ENCODE measurements at places on chromosomes 3 and 15. TPM values are rescaled to one million over a fixed set of nuclear protein-coding genes. Genes with fewer than 3 reads are reported as not detected.

DNA sequence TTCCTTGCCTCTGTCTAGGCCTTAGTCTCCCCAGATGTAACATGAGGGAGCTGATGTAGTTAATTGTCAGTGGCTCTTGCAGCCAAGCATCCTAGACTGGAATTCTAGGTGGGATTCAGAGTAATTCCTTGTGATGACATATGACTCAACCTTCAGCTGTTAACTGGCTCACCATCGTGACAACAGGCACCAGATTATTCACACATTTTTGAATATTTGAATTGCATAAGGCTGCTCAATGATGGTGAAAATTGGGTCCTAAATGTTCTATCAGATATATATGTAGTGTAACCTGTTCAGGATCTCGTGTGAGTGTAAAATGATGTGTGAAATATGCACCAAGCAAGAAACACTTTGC is 405.1 kb downstream of the LPP start:
- no peaks in the 10 kb centered on the region for H3K27me3 ChIP-seq
- no peak overlapping the region for H3K4me3 ChIP-seq
- H3K4me1 ChIP-seq: no peaks in the 10 kb centered on the region
- H3K27ac ChIP-seq: no peak overlapping the region

DNA sequence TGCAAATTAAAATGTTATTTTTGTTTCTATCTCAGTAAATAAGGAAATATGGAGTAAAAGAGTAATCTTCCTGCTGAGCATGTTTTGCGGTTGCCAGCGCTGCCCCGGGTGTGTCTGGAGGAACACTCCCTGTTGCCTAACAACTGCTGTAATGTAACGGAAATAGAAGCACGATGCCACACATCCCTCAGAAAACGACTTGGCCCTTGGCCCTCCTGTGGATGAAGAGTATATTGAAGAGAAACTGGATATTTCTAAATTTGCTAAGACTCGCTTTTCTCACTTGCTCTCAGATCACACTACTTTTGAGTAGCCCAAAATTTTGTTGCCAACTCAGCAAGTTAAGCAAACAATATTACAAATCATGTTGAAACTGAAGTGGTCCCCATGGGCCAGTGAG is 18.9 kb downstream of the CX3CR1 start:
- no peaks in the 10 kb centered on the region for H3K36me3 ChIP-seq
- no peak overlapping the region for H3K4me3 ChIP-seq
- peak; percentile 41 for DNase-seq

DNA sequence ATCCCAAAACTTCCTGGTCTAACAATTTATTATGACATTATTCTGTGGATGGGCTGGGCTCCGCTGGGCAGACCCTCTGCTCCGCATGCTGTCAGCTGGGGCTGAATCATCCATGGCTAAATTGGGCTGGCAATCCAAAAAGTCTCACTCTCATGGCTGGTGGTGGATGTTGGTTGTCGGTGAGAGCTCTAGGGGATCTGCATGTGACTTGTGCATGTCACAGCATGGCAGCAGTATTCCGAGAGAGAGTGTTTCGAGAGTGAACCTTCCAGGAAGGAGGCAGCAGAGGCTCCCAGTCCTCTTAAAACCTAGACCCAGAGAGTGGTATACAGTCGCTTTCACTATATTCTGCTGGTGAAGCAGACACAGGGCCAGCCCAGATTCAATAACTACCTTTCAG is 9.9 kb downstream of the RARB start:
- no peaks in the 10 kb centered on the region for H3K4me1 ChIP-seq
- H3K27ac ChIP-seq: no peak overlapping the region
- DNase-seq: no peak
- H3K4me3 ChIP-seq: no peak overlapping the region

DNA sequence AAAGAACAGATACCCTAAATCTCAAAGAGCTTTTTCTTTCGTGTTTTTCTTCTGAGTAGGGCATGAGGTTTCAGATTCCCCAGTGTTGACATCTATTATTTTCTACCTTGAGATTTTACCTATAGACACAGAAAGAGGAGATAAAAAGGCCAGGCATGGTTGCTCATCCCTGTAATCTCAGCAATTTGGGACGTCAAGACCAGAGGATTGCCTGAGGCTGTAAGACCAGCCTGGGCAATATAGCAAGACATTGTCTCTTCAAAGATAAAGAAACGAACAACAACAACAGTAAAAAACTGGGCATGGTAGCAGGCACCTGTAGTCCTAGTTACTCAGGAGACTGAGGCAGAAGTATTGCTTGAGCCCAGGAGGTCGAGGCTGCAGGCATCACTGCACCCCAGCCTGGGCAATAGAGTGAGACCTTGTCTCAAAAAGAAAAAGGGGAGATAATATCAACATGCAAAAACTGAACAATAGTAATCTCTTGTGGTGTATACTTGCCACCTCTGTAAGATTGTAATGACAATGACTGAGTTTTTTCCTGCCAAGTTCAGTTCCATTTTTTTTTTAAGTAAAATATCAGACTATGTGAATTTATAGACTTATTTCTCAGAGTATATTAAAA is 71.3 kb downstream of the MBNL1 start:
- no peak overlapping the region for H3K4me3 ChIP-seq
- no peak overlapping the region for H3K27ac ChIP-seq
- peaks cover 11% of the 10 kb centered on the region for H3K36me3 ChIP-seq

DNA sequence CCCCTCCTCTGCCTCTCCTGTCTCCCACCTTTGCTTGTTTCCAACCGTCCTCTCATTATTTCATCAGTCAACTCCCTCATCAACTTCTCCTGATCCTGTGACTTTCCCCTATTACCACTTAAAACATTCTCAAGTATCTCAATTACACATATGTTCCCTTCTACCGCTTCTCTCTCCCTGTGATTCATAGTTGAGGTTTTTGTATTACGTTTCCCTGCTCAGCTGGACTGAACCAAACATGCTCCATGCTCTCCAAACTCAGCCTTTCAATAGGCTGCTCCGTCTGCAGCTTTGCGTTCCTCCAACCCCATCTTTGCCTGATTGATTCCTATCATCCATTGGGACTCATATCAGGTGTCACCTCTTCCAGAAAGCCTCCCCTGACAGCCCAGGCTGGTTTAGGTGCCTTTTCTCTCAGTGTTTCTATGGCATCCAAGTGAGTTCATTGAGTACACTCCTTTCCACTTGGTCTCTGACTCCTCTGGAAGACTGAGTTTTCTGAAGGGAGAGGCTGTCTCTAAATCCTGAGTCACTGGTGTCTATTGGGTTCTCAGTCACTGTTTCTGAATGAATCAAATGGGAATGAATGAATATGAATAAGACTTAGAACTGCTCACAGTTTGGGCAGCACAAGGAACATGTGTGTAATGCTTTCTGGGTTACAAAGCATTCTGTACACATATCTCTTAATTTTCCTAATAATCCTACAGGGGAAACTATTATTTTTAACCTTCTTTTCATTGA is 56.4 kb downstream of the PLD1 start:
- H3K36me3 ChIP-seq: no peaks in the 10 kb centered on the region
- no peaks in the 10 kb centered on the region for H3K27me3 ChIP-seq
- H3K4me3 ChIP-seq: peak overlapping the region; percentile 37
- H3K4me1 ChIP-seq: peaks cover 42% of the 10 kb centered on the region
- H3K27ac ChIP-seq: peak overlapping the region; percentile 97

- no peaks in the 10 kb centered on the region for H3K36me3 ChIP-seq
- peak overlapping the region; percentile 10 for H3K27ac ChIP-seq
- peaks cover 27% of the 10 kb centered on the region for H3K4me1 ChIP-seq
- no peak overlapping the region for H3K4me3 ChIP-seq
Measured at GRCh38 chr3:112734171-112734570, 93.2 kb upstream of the CCDC80 start.

- no peaks in the 10 kb centered on the region for H3K4me1 ChIP-seq
- H3K36me3 ChIP-seq: no peaks in the 10 kb centered on the region
- H3K27ac ChIP-seq: no peak overlapping the region
- H3K4me3 ChIP-seq: no peak overlapping the region
- no peak for DNase-seq
- H3K27me3 ChIP-seq: no peaks in the 10 kb centered on the region
Measured at GRCh38 chr3:99599894-99600293, 38.5 kb upstream of the COL8A1 start.

- DNase-seq: no peak
- H3K27me3 ChIP-seq: no peaks in the 10 kb centered on the region
- no peaks in the 10 kb centered on the region for H3K36me3 ChIP-seq
- H3K4me1 ChIP-seq: no peaks in the 10 kb centered on the region
Measured at GRCh38 chr15:26070095-26070532, 207.0 kb upstream of the ATP10A start.

DNA sequence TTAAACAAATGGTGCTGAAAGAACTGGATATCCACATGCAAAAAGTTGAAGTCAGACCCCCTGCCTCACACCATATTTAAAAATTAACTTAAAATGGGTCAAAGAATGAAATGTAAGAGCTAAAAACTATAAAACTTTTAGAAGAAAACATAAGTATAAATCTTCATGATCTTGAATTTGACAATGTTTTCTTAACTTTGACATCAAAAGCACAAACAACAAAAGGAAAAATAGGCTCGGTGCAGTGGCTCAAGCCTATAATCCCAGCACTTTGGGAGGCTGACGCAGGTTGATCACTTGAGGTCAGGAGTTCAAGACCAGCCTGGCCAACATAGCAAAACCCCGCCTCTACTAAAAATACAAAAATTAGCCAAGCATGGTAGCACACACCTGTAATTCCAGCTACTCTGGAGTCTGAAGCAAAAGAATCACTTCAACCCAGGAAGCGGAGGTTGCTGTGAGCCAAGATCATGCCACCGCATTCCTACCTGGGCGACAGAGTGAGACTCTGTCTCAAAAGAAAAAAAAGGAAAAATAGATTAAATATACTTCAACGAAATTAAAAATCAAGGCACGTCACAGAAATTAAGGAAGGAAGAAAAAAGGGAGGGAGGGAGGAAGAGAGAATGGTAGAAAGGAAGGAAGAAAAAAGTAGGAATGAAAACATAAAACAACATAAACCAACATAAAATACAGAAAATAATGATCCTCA is 1.5 kb downstream of the RAB27A start:
- peaks cover 4% of the 10 kb centered on the region for H3K4me1 ChIP-seq
- H3K27me3 ChIP-seq: no peaks in the 10 kb centered on the region
- H3K4me3 ChIP-seq: no peak overlapping the region
- no peak for DNase-seq
- H3K36me3 ChIP-seq: no peaks in the 10 kb centered on the region

DNA sequence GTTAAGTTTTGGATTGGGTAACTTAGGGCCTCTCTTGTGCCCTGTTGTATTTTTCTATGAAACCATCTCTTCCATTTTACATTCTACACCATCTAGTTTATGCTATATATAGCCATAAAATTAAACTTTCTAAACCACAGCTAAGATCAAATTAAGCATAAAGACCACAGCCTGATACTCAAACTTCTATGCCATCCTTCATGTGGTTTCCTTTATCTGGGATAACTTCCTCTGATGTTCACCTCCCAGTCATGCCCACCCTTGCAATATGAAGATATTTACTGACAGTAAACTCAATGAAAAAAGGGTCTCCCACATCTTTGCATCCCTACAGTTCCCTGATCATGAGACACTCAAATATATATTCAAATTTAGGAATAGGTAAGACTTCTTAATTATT is 4.2 kb downstream of the SELENOK start:
- no peak overlapping the region for H3K4me3 ChIP-seq
- no peak overlapping the region for H3K27ac ChIP-seq
- peaks cover 17% of the 10 kb centered on the region for H3K4me1 ChIP-seq
- no peaks in the 10 kb centered on the region for H3K36me3 ChIP-seq
- DNase-seq: no peak

DNA sequence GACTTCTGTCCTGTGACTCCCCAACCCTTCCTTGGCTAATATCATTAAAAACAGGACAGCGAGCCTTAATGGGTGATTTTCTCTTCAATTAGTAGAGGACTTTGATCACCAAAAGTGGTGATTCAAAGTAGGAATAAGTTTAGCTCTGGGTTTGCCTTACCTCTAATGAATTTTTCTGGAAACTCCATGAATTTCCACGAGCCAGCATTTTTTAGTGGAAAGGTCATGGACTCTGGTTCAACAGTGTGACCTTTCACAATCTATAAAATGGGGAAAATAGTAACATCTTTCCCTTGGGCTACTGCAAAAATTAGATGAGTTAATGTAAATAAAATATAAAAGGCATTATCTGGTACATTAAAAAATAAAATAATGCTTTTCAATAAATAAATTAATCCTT is 417.8 kb upstream of the NR2F2 start:
- H3K27ac ChIP-seq: no peak overlapping the region
- no peak for DNase-seq
- no peak overlapping the region for H3K4me3 ChIP-seq
- H3K27me3 ChIP-seq: no peaks in the 10 kb centered on the region
- no peaks in the 10 kb centered on the region for H3K4me1 ChIP-seq
- H3K36me3 ChIP-seq: no peaks in the 10 kb centered on the region

GRCh38 chr15:52008698-52009434 is 10.2 kb upstream of the MAPK6 start:
- H3K4me1 ChIP-seq: peaks cover 61% of the 10 kb centered on the region
- H3K4me3 ChIP-seq: no peak overlapping the region
- DNase-seq: no peak
- H3K27ac ChIP-seq: no peak overlapping the region
- no peaks in the 10 kb centered on the region for H3K36me3 ChIP-seq
- no peaks in the 10 kb centered on the region for H3K27me3 ChIP-seq

DNA sequence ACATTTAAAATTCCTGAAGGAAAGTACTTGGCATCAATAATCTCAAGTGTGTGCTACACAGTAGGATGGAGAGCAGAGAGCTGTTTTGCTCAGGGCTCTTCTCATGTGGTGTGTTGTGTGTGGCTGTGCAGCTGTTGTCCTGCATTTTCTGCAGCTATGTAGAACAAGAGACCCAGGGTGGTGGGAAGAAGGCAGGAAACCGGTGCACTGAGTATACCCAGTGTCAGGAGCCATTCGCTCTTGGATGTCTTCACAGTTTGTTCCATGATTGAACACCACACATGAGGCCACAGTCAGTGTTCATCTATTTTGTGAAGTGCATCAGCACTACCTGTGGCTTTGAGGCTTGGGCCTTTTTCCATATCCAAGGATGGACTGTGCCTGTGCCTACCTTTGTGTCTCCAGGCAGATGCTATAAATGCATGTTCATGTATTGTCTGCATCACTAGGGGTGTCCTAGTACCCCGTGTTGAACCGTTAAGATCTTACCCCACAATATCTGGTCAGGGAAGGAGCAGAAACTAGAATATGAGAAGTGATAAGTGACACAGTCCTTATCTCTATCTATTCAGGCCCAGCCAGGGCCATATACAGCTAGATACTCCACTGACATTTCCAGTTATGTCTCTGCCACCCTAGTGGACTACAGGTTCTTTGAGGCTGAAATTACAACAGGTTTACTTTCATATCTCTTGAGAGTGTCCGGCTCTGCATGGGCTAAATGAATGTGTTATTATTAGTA is 194.3 kb downstream of the NR2F2 start:
- H3K4me1 ChIP-seq: no peaks in the 10 kb centered on the region
- no peak overlapping the region for H3K4me3 ChIP-seq
- no peaks in the 10 kb centered on the region for H3K27me3 ChIP-seq
- H3K27ac ChIP-seq: no peak overlapping the region

- no peaks in the 10 kb centered on the region for H3K36me3 ChIP-seq
- no peak for DNase-seq
- peaks cover 5% of the 10 kb centered on the region for H3K27me3 ChIP-seq
- no peaks in the 10 kb centered on the region for H3K4me1 ChIP-seq
- H3K27ac ChIP-seq: no peak overlapping the region
- H3K4me3 ChIP-seq: no peak overlapping the region
Measured at GRCh38 chr3:13109516-13109915, 36.3 kb upstream of the IQSEC1 start.

GRCh38 chr15:90059208-90059985 is 42.9 kb downstream of the IDH2 start:
- DNase-seq: no peak
- no peak overlapping the region for H3K4me3 ChIP-seq
- no peaks in the 10 kb centered on the region for H3K36me3 ChIP-seq
- H3K27ac ChIP-seq: peak overlapping the region; percentile 78

Gene ADAMTS9
- polyA plus RNA-seq: 0.43 TPM

Gene WDR93
- 0.05 TPM for polyA plus RNA-seq

Gene RETNLB
- not detected for polyA plus RNA-seq

Gene DPPA2
- not detected for polyA plus RNA-seq

Gene DAZL
- polyA plus RNA-seq: not detected

Gene PLIN1
- not detected for polyA plus RNA-seq
